Activated CD8-positive, alpha-beta memory T cell treated with anti-CD3 and anti-CD28 coated beads for 1 hour (primary cell): ENCODE measurements at places on chromosomes 2 and 18.

GRCh38 chr2:27584597-27584996 is 1.8 kb downstream of the ZNF512 start:
- no peak for DNase-seq

DNA sequence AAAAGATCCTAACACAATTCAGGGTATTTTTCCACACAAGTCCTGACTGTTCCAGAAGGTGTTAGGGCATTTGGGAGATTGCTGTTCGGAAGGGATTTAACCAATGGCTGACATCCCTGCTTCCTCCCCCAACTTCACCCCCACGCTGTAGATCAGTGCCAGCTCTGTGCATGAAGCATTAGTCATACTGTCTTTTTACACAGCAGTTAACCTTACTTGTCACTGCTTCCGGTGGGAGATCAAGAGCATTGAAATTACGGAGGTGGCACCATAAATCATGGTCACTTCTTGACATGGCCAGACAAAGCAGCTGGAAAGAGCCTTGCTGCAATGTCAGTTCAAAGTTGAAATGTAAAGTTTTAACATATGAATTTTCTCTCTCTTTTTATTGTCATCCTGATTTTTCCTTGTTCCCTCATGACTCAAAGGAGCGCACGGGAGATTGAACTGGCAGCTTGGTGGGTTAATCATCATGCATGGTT is 70.2 kb downstream of the HRH4 start:
- no peak for DNase-seq

DNA sequence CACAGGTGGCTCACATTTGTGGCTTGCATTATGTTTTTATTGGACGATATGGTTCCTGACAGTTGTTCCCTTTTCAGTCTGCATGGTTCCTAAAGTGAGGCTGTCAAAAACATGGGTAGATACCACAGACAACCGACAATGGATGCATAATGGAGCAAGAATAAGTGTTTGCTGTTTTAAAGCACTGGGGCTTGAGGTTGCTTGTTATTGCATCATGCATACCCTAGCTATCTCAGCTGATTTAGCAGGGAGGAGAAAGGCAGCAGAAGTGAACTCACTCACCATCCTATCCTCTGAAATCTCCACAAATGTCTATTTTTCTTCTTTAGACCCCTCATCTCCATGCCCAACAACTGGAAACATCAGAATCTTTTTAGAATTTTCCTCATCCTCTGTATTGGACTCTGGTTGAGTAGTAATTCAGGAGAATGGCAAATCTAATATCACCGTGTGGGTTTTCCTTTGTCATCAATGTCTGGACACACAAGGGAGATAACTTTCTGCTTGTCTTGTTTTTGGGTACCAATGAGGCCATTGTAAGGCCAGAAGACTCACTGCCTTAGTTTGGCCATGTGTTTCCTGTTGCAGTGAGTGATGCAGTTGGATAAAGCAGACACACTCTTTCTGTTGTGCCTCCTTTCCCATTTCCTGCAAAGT is 46.7 kb downstream of the FBXO48 start:
- no peak for DNase-seq

- no peak for DNase-seq
Observed at GRCh38 chr2:184628051-184628450, 29.7 kb downstream of the ZNF804A start.

DNA sequence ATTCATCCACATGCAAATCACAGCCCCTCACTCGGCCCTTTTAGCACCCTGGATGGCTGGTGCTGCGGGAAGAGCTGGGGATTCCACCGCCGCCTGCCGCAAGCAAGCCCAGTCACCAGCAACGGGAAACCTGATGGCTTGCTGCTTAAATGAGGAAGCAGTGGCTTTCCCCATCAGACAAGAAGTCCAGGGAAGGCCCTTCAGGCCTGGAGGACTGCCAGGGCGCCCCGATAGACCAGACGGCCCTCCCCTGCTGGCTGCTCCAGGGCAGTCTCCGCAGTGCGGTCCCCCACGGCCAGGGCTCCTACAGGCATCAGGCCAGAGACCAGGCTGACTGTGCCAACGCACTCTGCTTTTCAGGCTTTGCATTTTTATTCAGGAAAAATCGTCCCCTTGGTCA is 439.1 kb downstream of the EIPR1 start:
- no peak for DNase-seq

DNA sequence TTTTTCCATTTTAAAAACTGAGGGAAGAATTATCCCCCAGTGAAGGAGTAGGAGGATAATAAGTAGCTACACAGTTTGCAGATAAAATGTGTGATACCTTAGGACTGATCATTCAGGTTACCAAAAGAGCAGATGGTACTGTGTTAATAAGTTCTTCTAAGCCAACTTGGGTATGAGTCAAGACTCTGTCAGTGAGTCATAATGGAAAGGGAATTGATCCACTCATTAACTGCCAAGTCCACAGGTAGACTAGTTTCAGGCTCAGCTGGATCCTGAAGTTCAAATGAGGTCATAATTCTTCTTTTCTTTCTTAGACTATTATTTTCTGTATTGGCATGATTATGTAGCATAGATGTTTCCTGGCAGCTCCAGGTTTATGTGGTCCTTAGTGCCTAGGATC is 142.4 kb upstream of the ALPP start:
- DNase-seq = no peak

DNA sequence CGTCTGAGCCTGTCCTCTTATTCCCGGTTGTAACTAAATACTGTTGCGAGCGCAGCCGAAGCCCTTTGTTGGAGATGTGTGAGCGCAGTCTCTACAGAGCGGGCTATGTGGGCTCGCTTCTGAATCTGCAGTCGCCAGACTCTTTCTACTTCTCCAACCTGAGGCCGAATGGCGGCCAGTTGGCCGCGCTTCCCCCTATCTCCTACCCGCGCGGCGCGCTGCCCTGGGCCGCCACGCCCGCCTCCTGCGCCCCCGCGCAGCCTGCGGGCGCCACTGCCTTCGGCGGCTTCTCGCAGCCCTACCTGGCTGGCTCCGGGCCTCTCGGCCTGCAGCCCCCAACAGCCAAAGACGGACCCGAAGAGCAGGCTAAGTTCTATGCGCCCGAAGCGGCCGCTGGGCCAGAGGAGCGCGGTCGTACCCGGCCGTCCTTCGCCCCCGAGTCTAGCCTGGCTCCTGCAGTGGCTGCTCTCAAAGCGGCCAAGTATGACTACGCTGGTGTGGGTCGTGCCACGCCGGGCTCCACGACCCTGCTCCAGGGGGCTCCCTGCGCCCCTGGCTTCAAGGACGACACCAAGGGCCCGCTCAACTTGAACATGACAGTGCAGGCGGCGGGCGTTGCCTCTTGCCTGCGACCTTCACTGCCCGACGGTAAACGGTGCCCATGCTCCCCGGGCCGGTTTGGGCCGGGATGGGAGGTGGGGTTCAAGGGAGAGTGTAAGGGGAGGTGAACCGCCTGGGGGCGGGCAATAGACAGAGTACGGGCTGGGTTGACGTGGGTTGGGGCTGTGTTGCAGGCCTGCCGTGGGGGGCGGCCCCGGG is at the start of gene HOXD12:
Gene HOXD12 (plus strand): TSS at position 68 of the 819 bp plus-strand sequence. CDS start 7 bp downstream, at position 75.
- DNase-seq = no peak
